ENCODE measurements at places on chromosomes 6 and 20. TPM values are rescaled to one million over a fixed set of nuclear protein-coding genes. Genes with fewer than 3 reads are reported as not detected.

- H3K4me1 ChIP-seq = no peaks in the 10 kb centered on the region
- no peak for DNase-seq
- H3K36me3 ChIP-seq = no peaks in the 10 kb centered on the region
- no peak overlapping the region for H3K27ac ChIP-seq
- no peaks in the 10 kb centered on the region for H3K27me3 ChIP-seq
These were observed 705.9 kb downstream of the PTPRT start for GRCh38 chr20:42483730-42484303.

Gene SPTLC3
- 4.7 TPM for total RNA-seq

DNA sequence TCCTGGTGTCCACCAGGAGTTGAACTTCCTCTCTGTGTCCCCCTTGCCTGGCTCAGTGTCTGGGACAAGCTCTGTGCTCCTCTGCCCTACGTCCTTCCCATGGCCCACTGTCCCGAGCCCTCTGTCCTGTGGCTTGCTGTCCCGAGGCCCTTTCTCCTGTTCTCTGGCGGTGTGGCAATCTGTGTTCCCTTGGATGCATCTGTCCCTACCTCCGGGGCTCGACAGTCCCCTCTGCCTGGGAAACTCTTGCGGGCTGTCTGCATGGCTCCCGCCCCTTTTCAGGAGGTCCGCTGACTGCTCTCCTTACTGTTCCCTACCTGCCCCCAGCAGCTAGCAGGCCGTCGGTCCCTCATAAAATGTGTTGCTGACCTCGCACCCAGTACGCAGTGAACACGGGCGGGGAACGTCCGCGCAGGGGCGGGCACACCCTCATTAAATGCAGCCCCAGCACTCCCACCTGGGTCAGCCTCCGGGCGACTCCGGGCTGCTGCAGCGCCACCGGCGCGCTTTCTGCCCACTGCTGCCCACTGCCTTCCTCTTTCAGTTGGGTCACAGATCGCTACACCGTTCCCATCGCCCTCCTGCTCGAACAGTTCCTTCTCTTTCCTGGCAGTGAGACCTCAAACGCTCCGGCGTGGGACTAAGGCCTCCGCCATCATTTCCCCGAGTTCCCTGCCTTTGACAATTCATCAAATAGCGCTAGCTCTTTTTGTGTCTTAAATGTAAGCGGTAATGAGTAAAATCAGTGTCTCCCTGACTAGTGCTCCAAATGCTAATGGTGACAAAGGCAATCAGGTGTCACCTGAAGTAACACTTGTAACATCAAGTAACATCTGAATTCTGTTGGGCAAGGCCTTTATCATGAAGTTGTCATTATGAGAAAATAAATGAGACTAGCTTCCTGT is 60.5 kb downstream of the RSPH3 start:
- peak overlapping the region; percentile 31 for H3K4me3 ChIP-seq
- peaks cover 6% of the 10 kb centered on the region for H3K27me3 ChIP-seq
- no peaks in the 10 kb centered on the region for H3K36me3 ChIP-seq
- peaks cover 13% of the 10 kb centered on the region for H3K4me1 ChIP-seq
- H3K27ac ChIP-seq = no peak overlapping the region

Gene SIRPB2
- 42.1 TPM for total RNA-seq

Gene GUCA1A
- total RNA-seq = not detected

Gene GABRR1
- not detected for total RNA-seq

DNA sequence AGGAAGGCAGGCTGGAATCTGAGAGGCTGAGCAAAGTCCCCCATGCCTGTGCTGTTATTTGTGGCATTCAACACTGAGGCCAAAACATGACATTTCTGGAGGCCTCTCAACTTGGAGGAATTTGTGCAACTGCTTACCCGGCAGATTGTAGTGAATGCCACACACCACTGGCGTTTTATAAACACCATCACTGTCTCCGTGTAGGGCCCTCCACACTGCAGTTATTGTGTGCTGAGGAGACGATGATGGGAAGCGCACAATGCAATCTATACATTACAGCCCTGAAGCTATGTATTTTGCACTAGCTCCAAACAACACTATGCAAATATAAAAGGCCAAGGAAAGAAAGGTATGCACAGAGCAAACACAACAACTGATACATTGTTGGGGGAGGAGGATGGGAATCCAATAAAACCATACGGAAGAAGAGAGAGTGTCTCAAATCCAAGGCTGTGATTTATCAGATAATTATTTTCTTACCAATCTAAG is 106.5 kb downstream of the SMLR1 start:
- DNase-seq = no peak
- peaks cover 7% of the 10 kb centered on the region for H3K4me1 ChIP-seq
- no peak overlapping the region for H3K4me3 ChIP-seq
- H3K27ac ChIP-seq = no peak overlapping the region
- no peaks in the 10 kb centered on the region for H3K36me3 ChIP-seq

DNA sequence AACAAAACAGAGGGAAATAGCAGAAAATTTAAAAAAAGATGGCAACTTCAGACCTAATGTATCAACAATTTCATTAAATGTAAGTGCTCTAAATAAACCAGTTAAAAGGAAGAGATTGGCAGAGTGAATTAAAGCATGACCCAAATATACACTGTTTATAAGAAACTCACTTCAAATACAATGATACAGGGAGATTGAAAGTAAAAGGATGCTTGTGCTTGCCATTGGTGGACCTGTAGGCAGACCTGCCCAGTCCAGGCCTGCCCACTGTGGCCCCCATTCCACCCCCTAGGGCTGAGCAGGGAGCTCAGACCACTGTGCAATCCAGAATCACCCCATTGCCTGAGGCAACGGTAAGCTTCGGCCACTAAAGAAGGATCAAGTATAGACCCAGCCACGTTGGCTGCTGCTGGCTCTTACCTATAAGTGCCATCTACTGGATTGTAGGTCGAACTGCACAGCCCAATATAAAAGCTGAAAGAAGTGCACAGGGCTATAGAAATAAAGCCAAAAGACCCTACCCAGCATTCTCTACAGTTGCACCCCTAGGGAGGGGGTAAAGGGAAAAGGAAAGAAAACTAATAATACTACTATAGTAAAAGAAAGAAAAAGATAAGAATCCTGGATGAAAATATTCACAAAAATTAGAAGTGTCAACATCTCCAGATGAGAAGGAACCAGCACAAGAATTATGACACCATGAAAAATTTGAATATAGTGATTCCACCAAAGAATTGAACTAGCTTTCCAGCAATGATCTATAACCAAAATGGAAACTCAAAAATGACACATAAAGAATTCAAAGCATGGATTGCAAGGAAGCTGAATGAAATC is 36.1 kb downstream of the PSMB1 start:
- no peaks in the 10 kb centered on the region for H3K27me3 ChIP-seq
- DNase-seq = no peak
- no peaks in the 10 kb centered on the region for H3K4me1 ChIP-seq
- no peak overlapping the region for H3K27ac ChIP-seq

Gene CD24
- 33.2 TPM for total RNA-seq
